ENCODE measurements at places on chromosomes 12 and 14.

- DNase-seq = no peak
These were observed 91.7 kb downstream of the TMX1 start for GRCh38 chr14:51331486-51332367.

DNA sequence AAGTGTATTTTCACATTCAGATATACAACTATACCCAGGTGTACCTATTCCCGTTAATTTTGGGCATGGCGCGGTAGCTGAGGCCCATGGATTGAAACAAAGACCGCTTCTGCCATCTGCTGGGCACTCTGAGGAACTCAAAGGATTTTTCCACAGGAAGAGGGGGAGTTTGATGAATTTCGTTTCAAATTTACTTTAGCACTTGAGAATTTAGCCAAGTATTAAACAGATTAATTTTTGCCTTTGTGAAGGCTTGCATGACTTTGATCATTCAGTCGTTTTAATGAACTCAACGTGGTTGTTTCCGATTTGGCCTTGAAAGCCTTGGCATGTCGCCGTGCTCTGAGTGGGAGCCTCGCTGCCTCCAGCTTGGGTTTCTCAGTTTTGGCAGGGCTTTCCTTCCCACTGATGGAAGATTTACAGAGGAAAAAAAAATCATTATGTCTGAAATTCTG, 153.2 kb upstream of the DDHD1 start:
- DNase-seq = peak; percentile 63

- DNase-seq = peak; percentile 27
These were observed 43.6 kb downstream of the ATL1 start for GRCh38 chr14:50603565-50603964.

- DNase-seq = no peak
These were observed 149.7 kb downstream of the AEBP2 start for GRCh38 chr12:19588951-19589350.

GRCh38 chr14:72617391-72618031, 276.4 kb downstream of the DPF3 start:
- DNase-seq = no peak

GRCh38 chr12:68630050-68630449, 19.4 kb downstream of the RAP1B start:
- DNase-seq = peak; percentile 44

GRCh38 chr12:103523771-103524170, 28.0 kb upstream of the C12orf42 start:
- no peak for DNase-seq

DNA sequence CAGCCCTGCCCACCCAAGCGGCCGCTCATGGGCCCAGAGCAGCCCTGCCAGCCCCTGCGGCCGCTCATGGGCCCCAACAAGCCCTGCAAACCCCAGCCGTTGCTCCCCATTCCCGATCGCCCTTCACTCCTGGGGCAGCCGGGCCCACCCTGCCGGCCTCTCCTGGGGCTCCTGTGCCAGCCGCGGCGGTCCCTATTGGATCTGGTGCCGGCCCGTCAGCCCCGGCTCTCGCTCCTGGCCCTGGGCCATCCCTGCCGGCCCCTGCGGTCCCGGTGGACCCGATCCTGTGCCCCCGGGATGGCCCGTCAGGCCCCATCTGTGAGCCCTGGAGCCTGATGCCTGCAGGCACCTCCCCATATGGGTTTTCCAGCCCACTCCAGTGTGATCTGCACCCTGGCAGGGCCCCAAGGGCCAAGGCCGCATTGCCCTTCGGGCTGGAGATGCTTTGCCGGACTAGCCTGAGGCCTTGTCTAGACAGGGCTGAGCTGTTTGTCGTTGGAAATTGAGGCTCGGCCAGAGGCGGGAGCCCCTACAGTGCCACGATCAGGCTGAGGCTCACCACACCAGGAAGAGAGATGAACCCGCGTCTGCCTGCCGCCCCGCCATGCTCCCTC, 20.3 kb downstream of the FBRSL1 start:
- no peak for DNase-seq

DNA sequence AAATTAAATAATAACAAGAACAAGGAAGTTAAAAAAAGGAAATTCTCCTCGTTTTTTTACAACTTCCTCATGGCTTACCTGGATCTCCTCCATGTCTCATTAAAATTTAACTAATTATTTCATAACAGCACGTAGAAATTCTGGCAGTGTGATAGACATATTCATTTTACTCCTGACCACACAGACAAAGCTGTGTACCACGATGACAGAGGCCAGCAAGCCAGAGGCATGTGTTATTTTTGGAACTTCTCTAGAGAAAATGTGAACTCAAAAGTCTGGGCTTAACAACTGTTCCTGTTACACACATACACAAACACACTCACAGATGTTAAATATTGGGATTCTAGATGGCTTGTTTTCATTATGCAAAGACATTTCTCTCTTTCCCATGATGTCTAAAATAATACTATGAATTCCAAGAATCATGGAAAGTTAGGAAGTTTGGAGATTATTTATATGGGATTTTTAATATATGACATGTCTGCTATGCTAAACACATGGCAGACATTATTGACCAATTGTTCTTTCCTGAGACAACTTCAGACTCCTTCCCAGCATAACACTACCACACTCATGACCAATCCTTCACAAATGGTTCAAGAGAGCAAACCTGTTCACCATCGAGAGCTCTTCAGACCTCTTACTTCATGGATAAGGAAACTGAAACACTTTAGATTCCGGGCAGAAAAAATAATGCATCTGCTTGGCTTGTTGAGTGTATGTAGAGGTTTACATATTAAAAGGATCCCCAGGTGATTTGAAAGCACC, 158.7 kb downstream of the DACT1 start:
- no peak for DNase-seq

DNA sequence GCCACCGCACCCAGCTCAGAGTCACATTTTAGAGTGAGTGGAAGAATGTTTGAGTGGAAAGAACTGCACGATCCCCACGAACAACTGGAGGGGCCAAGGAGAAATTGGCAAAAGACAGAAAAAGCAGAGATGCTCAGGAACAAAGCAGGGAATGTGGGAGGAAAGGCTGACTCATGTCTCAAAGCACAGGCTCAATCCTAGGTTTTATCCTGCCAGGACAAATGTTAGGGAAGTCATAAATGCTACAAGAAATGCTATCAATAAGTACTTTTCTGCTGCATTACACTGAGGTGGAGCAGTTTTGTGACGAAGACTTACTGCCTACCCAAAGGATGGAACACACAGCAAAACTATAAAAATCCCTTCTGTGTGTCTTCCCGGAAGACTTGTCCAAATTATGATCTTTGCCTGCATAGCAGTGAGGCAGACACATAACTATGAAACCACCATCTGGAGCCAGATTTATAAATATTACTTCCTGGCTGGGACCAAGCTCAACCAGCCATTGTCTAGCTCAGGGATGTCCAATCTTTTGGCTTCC, 26.7 kb downstream of the NIN start:
- no peak for DNase-seq

DNA sequence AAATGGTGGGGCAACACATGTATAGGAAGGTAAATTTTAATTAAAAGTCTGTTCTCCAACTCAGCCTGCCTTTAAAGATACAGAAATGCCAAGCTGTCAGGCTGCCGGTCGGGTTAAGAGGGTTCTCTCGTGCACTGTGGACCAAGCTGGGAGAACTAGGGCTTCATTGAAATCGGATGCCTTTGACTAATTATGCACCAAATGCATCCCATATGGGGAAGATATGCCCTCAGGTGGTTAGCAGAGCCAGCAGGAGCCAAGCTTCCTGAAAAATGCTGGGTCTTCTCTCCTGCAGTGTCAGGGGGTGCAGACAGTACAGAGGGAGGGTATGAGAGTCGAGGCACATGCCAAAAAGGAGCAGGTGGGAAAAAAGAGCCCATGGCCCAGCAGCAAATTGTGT, 236.1 kb downstream of the CACNA1C start:
- DNase-seq = no peak

Data from OCI-M1 (cell line).